ENCODE measurements at places on chromosomes 3 and 15.

DNA sequence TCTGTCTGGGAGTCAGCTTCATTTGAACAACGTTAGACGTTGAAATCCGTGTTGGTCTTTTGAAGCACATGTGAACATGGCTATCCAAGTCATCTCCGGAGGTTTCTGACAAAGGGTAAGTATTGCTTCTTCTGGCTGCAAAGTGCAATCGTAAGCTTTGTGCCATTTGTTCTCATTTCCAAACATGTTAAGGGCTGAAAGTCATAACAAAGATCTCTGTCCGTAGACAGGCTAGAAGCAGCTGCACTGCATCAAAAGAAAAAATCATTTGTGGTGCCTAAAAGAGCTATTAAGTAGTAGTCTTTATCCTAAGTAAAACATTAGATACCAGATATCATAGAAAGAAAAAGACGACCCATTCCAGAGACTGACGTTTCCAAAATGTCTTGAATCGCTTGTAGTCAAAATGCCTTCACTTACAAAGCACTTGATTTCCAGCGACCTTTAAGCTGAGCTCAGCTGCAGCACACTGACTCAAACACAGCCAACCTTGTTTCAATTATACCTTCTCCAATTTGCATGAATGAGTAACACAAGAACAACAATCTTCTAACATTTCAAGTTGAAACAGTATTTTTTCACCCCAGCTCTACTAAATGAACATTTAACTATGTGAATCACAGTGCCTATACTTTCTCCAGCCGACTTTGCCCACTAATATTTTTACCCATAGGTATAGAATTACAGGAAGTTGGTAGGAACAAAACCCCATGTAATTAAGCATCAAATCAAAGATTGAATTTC lies 76.6 kb downstream of the NEDD4 start:
- DNase-seq, result no peak

DNA sequence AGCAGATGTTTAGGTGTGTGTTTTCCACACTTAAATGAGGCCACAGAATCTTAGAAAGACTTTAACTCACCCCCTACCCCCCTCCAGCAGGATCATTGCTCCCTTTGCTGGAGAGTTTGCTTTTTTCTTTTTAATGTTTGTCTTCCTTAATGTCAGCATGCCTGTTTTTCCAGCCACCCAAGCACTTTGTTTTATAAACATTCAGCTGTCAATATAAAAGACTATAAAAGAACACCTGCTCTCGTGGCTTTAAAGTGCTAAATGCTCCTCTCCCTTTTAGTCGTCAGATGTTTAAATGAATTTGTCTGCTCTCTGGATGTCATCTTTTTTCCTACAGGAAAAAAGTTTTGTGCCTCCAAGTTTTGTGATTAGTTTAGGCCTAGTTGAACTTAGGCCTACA lies 61.7 kb downstream of the SIDT1 start:
- no peak for DNase-seq

- no peak for DNase-seq
Observed at GRCh38 chr3:127606981-127607595, 8.9 kb downstream of the MCM2 start.

DNA sequence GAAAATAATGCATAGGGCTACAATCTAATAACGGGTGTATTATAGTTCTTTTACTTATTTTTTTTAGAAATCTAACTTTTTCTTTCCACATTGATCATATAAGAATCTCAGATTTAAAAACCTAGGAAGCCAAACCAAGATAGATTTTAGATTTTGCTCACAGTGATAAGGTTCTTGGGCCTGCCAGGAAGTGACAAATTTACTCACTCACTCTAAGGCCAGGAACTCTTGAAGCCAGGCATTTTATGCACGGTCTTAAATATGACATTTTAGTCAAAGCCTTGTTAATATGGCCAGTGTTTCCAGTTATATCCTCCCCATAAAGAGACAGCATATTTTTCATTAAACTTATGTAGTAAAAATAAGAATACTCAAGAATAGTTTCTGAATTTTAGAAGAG lies 271.4 kb downstream of the SQOR start:
- DNase-seq, result no peak

DNA sequence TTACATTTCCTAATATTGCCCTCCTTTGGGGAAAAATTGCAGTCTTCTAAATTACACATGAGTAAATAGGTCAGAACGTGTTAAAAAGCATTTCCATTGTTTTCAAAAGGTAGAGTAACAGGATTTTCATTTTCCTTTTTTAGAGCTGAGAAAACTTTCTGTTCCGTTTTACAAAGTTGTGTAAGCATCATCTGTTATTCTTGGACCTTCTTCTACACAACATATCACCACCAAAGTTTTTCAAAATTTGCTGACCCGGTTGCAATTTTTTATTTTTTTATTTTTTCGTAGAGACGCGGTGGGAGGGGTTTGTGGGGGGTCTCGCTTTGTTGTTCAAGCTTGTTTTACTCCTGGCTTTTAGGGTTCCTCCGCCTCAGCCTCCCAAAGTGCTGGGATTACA lies 1.1 kb downstream of the CCDC39 start:
- DNase-seq, result peak; percentile 6

DNA sequence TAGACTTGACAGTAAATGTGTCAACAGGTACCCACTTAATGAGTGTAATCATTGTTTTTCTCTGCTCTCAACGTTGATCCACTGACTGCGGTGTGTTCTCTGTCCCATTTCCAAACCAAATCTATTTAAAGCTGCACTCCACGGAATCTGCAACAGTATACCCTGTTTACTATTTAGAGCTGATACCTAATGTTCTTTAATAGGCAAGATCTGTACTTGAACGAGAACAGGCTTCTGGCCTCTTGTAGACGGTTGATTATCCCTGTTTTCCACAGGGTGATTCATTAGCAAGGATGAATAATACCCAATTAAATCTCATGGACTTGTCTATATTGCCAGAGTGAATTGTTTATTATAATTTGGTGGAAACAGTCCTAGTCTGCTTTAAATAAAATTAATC lies 189.9 kb downstream of the LPP start:
- no peak for DNase-seq

DNA sequence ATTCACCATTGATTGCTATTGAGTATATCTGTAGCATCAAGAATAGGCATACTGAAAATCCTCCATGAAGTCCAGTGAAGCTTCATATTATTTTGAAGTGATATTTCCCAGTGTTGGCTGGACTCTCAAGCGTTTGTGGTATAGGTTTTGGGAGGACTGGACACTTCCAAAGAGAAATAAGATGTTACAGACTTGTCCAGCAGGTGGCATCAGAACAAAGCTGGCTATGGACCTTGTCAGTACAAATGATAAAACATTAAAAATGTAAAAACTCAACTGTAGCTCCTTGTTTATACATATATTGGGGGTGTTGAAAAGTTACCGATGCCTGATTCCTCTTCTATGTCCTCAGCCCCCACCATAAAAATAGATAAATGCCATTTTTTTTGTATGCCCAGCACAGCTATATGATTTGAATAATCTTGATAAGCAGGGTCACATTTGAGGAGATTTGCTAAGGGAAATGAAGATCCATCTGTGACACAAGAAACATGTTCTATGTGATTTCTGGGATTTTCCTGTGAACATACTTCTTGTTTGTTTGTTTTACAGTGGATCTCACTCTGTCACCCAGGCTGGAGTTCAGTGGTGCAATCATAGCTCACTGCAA lies 54.5 kb upstream of the GOLGA6B start:
- DNase-seq, result peak; percentile 67

- DNase-seq, result no peak
Observed at GRCh38 chr15:39486621-39487457, 94.0 kb upstream of the THBS1 start.

- no peak for DNase-seq
Observed at GRCh38 chr3:145017959-145018358, 1046.3 kb downstream of the DIPK2A start.

DNA sequence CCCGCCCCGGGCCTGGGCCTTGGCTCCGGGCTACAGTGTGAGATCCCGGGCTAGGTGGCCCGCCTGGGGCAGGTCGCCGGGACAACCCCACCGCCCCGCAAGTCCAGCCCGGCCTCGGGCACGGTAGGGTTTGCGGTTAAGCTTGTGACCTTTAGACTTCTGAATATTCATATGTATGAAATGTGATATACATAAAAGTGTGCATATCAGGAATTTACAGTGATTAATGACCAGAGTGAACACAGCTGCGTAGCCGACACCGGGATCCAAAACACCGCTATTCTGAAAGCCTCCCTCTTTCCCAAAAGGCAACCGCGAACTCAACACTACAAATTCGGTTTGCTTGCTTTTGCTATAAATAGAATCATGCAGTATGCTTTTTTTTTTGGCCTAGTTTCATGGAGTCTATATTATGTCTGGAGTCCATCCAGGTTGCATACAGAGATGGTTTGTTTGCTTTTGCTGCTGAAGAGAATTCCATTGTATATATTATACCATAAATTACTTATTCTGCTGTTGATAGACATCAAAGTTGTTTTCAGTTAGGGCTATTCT lies 636 bp upstream of the SNRPA1 start:
- DNase-seq, result peak; percentile 34
